ENCODE measurements at places on chromosomes 4 and X.

- DNase-seq = no peak
Measured at GRCh38 chr4:117831060-117831683, 203.1 kb upstream of the NDST3 start.

GRCh38 chrX:108036298-108036973, 8.4 kb upstream of the VSIG1 start:
- DNase-seq = peak; percentile 61

- no peak for DNase-seq
Measured at GRCh38 chrX:52380993-52381392, 12.2 kb downstream of the XAGE2 start.

GRCh38 chr4:186342582-186342981, 76.6 kb downstream of the F11 start:
- DNase-seq = peak; percentile 1

DNA sequence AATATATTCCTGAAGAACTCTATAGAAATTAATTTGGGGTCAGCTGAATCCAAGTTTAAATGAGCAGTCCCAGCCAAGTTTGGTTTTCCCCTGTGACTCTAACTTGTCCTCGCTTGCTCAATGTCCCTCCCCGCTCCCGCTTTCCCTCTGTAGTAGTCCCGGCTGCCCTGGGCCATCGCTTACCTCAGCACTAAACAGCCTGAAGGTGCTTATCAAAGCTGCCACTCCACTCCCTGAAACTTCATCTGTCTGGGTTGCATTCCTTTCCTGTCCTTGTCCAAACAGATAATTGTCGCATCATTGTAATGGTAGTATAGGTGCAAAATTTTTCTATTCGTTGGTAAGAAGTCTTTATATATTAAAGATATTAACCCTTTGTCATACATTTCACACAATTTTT, 12.8 kb downstream of the SLC25A43 start:
- no peak for DNase-seq

DNA sequence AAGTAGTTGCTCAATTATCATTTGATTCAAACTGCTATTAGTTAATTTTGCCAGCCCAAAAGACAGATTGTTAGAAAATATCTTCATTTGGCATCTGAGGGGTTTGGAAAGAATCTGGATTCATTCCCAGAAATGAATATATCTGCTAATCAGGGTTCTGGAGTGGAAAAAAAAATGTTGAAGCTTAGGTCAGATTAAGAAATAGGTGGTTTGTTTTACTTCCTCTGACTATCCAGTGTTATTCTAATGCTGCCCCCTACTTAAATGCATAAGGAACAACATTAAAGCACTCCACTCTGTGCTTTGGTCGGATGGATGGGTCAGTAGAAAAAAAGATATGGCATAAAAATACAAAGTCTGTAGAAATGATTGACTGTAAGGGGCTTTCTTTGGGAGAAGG, 89.0 kb downstream of the LUZP4 start:
- peak; percentile 3 for DNase-seq

GRCh38 chr4:58940167-58940566, 1830.0 kb upstream of the IGFBP7 start:
- DNase-seq = no peak

DNA sequence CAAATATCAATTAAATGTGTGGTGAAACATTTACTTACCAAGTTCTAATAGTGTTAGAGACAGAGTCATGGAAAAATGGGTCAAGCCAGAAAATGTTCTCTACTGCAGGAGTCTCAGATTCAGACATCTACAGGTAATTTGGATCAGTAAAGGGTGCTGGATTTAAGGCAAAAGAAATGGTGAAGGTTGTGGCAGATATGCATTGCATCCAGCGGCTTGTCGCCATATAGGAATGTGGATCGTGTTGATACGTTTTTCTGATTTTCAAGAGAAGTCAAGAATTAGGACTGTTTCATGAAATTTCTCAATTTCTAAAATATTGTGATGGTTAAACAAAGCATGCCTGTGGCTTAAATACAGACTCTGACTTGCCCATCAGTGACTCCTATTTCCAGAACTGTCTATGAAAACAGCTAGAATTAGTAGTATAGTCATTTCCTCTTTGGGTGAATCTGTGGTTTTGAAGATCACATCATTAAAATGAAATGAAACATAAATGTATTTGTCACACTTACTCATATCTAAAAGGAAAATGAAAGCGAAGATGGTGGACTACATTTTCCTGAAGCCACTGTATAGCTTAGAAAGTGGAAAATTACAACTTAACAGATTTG, 110.1 kb upstream of the VEGFC start:
- peak; percentile 89 for DNase-seq

DNA sequence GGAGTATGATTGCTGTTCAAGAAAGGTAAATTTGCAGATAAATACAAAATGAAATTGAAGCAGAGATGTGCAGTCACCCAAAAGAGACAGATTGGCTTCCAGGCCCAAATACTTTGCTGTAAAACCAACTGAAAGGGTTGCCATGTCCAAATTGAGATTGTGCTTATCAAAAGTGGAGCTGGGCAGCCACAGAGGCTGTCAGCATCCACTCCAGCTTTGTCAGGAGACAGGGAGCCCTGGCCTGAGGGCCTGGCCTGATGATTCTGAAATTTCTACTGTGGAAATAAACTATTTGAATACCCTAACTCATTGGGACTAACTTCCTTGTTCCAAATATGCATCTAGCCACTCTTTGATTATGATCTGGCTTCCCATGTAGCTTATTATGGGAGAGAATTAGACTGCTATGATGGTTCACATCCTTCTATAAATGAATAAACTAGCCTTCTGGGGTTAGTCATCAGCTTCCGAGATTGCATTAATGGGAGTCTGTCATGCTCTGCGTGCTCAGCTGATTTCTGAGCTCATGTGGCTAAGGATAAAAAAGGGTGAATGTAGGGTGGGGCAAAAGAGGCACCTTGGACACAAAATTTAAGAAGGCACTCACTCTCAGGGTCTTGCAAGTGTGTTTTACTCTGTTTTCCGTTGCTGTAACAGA, 48.2 kb downstream of the SLC34A2 start:
- DNase-seq = peak; percentile 30

- DNase-seq = no peak
Measured at GRCh38 chr4:16939178-16939577, 40.7 kb upstream of the LDB2 start.

- DNase-seq = no peak
Measured at GRCh38 chr4:44859477-44859876, 133.1 kb upstream of the GNPDA2 start.

- DNase-seq = no peak
Measured at GRCh38 chr4:106264331-106264728, 51.7 kb downstream of the TBCK start.

DNA sequence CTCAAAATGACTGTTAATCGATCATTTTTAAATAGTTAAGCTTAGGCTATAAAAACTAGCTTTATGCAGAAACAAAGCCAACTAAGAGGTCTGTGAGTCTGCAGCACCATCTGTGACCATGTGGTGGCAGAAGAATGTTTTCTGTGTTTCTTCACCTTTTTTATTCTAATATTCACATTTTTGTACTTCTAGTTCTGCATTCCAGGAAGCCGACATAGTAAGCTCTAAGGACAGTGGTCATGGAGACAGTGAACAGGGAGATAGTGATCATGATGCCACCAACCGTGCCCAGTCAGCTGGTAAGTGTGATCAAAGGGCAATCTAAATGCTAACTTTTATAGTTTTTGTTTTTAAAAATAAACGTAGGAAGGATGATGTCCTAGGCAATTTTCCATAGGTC, 5.6 kb downstream of the PCDH10 start:
- peak; percentile 15 for DNase-seq

DNA sequence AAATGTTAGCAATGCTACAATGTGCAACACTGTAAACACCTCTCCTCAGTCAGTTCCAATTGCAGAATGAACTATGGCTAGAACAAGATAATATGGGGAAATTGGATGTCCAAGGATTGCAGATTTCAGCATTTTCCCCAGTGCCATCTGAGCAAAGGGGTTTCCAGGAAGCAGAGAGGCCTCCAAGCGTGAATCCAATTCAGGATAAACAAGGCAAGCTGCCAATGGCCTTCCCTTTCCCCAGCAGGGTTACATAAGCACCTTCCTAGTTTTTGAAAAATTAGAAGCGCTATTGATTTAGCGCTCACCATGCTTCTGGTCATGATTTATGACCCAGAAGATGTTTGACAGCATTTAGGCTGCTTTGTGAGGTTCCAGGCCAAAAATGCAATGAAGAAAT, 223.0 kb upstream of the GATB start:
- DNase-seq = no peak

- DNase-seq = no peak
Measured at GRCh38 chr4:5276475-5277075, 225.3 kb downstream of the STK32B start.

GRCh38 chrX:114152130-114152529, 431.8 kb upstream of the HTR2C start:
- peak; percentile 60 for DNase-seq

DNA sequence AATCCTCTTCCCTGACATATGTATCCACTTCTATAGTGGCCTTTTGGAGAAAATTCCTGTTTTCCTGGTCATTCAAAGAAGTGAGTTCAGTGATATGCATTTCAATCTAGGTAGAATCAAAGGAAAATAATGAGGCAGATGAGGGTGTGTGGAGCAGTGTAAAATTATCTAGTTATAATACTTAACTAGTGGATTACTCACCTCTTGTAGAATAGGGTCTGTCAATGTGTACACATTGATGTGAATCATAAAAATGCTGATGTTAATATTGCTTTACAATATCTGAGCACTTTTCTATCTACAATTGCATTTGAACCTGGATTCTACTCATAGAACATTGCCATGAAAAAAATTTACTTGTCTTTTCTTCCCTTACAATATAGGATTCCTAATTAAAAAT, 293.5 kb downstream of the GBA3 start:
- no peak for DNase-seq

DNA sequence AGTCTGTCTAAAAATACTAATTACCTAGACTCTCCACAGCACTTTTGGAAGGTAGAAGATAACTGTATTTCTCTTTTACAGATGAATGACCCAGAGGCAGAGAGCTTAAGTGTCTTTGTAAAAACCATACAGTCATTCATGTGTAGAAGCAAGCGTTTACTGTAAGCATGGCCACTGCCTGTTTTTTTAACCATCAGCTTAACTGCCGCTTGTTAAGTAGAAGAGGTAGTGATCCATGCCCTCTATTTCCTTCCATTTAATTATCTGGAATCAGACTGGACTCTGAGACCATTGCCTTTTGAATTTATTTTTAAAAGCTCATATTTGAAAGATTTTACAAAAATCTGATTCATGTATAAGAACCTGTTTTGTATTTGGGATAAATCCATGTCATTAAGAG, 111.2 kb upstream of the TECRL start:
- DNase-seq = no peak

GRCh38 chr4:168164915-168165548, 72.7 kb downstream of the ANXA10 start:
- no peak for DNase-seq

DNA sequence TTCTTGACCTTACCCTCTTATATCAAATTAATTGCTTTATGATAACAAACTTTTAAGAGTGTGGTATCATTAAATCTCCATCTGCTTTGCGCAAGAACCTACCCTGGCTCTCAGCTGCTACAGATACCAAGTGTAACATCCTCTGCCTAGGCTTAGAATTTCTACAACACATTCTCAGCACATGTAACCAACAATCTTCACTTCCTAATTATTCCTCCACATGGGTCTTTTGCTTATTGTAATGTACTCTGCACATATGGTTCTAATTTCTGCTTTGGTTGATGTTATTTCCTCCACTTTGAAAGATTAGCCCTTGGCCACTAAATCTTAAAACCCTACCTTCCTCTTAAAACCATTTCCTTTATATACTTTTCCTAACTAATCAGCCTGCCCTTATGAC, 242.4 kb downstream of the ARHGAP24 start:
- no peak for DNase-seq

GRCh38 chrX:150081076-150081475, 142.8 kb upstream of the EOLA2 start:
- no peak for DNase-seq

DNA sequence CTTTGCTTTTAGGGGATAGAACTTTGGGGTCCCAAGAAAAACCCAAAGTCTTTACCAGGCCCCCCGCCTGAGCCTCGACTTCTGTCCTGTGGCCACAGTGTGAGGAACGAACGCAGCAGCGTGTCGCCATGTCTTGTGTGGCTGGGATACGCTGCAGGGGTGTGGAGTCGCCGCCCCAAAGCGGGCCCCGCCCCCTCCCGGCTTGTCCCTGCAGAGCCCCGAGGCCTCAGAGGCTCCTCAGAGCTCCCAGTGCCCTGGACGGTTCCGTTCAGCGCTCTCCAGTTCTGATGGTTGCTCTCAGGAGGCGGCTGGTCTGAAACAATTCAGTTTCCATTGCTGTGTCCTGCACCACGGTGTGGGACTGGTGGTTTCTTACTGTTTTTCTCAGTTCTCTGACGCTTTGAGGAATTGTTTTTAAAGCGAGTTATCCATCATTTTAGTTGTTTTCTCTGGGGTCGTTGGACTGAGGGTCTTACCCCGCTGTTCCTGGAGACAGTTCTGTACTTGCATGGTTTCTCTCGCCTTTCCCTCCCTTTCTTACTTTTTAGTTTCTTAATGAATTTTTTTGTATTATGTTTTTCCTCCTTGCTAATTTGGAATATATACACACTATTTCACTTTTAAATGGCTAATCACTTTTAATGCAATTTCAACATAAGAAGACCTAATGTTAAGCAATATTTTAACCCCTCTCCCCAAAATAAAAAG, 1.6 kb upstream of the IDUA start:
- no peak for DNase-seq

GRCh38 chrX:635428-636090, 5.0 kb downstream of the SHOX start:
- no peak for DNase-seq

DNA sequence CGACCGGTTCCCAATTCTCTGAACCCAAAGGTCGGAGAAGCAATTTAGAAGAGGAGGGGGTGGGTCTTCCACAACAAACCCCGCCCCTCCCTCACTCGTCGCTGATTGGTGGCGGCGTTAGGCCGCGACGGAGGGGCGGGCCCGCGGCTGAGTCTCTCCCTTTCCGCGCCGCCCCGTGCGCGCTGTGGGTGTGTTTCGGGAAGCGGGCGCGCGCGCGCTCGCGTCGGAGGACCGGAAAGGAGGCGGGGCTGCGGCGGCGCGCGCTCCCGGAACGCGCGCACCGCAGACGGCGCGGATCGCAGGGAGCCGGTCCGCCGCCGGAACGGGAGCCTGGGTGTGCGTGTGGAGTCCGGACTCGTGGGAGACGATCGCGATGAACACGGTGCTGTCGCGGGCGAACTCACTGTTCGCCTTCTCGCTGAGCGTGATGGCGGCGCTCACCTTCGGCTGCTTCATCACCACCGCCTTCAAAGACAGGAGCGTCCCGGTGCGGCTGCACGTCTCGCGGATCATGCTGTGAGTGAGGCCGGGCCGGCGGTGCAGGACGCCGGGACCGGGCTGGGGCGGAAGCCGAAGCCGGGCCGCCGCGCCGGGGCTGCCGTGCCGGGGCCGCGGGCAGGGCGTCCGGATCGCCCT, at the start of gene SPCS3:
TSS of gene SPCS3 (plus strand) at position 263 of the 636 bp plus-strand sequence. CDS start at position 374, 111 bp downstream.
- peak; percentile 58 for DNase-seq

DNA sequence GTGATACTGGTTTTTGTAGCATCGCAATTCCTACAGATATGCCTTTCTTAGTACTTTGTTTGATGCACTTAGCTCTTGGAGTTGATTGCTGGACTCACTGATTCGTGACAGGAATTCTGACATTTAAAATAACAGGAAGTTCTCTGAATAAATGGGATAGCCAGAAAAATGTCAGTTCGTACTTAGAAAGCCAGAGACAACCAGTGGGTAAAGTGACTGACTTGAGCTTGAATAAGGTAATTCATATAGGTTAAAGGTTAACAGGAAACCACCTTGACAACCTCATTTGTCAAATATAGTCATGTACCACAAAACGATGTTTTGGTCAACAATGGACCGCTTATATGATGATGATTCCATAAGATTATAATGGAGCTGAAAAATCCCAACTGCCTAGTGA, 181.4 kb downstream of the RPA4 start:
- DNase-seq = no peak
